ENCODE measurements at places on chromosomes 1 and 21. TPM values are rescaled to one million over a fixed set of nuclear protein-coding genes. Genes with fewer than 3 reads are reported as not detected.

GRCh38 chr1:26094677-26095383 lies 16.8 kb upstream of the PDIK1L start:
- H3K4me1 ChIP-seq: peaks cover 12% of the 10 kb centered on the region
- no peak overlapping the region for H3K4me3 ChIP-seq
- H3K27ac ChIP-seq: no peak overlapping the region

DNA sequence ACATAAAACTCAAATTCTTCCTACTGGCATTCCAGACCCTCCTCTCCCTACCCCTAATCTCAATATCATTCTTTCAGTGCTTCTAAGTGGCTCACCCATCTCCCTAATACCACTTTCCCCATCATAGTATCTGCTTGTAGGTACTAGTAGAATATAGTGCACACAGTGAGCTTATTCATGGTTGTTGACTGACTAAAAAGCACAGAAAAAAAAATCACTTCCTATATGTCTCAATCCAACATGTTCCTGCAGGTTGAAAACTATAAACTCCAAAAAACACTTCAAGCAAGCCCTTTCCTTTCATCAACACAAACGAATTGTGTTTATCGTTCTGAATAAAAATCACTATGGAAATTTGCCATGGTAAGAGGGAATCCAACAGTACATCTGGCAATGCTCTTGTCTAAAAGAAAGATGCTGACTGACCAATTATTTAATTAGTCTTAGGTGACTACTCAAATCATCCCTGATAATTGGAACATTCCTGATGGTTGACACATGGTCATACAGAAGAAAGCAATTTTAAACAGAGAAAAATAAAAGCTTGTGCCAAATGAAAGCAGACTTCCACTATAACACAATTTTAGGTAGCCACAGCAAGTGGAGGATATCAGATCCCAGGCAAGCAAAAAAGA lies 87.1 kb downstream of the NDUFS5 start:
- no peak overlapping the region for H3K27ac ChIP-seq
- peaks cover 17% of the 10 kb centered on the region for H3K4me1 ChIP-seq
- no peaks in the 10 kb centered on the region for H3K27me3 ChIP-seq
- no peaks in the 10 kb centered on the region for H3K36me3 ChIP-seq
- no peak overlapping the region for H3K4me3 ChIP-seq
- DNase-seq: no peak

GRCh38 chr1:52520148-52520547 lies 32.7 kb downstream of the TUT4 start:
- no peak overlapping the region for H3K4me3 ChIP-seq
- DNase-seq: no peak
- no peaks in the 10 kb centered on the region for H3K4me1 ChIP-seq
- no peak overlapping the region for H3K27ac ChIP-seq

GRCh38 chr1:161098210-161099068 lies at the start of gene KLHDC9:
KLHDC9 (plus strand) TSS chr1:161098361; CDS start chr1:161098536, 175 bp downstream.
- H3K4me3 ChIP-seq: peak within 1 kb of the TSS; percentile 58
- peak within 1 kb of the TSS; percentile 51 for H3K27ac ChIP-seq
- no peaks in the 10 kb centered on the region for H3K27me3 ChIP-seq
- peak; percentile 92 for DNase-seq
- H3K4me1 ChIP-seq: no peaks in the 10 kb centered on the region

- no peaks in the 10 kb centered on the region for H3K27me3 ChIP-seq
- DNase-seq: peak; percentile 33
- no peaks in the 10 kb centered on the region for H3K36me3 ChIP-seq
- peak overlapping the region; percentile 73 for H3K27ac ChIP-seq
- H3K4me3 ChIP-seq: peak overlapping the region; percentile 64
Observed at GRCh38 chr1:8701794-8702471, 115.5 kb downstream of the RERE start.

DNA sequence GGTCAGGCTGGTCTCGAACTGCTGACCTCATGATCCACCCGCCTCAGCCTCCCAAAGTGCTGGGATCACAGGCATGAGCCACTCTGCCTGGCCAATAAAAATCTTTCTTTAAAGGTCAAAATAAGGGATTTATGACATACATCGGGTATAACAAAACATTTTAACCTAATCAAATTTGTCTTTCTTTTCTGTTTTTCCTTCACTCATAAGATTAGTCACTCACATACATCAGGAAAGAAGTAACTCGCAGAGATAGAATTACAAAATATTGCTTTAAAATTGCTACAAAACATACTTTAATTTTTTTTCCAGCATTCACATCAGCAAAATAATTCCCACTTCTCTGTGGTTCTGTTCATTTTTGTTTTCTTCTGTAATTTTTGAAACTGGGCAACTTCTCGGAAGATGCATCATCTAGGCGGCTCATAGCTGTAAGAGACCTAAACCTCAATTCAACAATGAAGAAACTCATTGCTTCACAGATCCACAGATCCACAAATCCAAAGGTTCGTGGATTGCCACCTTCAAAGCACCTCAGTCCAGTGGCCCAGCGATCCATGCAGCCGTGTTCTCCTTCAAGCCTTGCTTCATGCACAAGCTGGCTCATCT lies 39.7 kb downstream of the NEK2 start:
- no peaks in the 10 kb centered on the region for H3K27me3 ChIP-seq
- peak overlapping the region; percentile 76 for H3K27ac ChIP-seq
- H3K4me1 ChIP-seq: peaks cover 14% of the 10 kb centered on the region
- H3K4me3 ChIP-seq: no peak overlapping the region
- H3K36me3 ChIP-seq: no peaks in the 10 kb centered on the region

DNA sequence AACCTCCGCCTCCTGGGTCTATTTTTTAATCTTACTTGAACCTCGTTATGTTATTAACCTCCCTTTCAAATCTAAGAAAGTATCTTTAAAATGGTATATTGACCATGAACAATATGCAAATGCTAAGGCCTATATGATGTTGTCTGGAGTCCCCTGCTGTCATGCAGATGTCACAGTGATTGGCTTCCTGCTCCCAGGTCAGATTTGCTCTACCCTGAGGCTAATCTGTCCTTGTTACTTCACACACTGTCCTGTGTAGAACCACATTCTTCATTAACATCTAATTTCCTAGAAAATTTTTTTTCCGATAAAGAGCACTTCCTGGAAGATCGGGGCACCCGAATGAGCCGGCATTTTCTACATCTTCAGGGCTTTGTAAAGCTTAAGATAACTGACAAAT lies 306.6 kb downstream of the MRPL39 start:
- H3K36me3 ChIP-seq: no peaks in the 10 kb centered on the region
- no peak overlapping the region for H3K4me3 ChIP-seq

Gene RCC2
- 48.2 TPM for polyA plus RNA-seq

Gene NAV1
- 16.1 TPM for polyA plus RNA-seq

Data from SK-N-SH (cell line).